ENCODE measurements at places on chromosomes 1 and 21.
A peak's percentile ranks its signal among the peaks of the same experiment; 100 is the strongest.

GRCh38 chr1:245748646-245749045 is 593.9 kb downstream of the KIF26B start:
- DNase-seq = no peak
- no peaks in the 10 kb centered on the region for H3K36me3 ChIP-seq
- H3K4me1 ChIP-seq = no peaks in the 10 kb centered on the region
- H3K4me3 ChIP-seq = no peak overlapping the region
- no peak overlapping the region for H3K27ac ChIP-seq
- no peaks in the 10 kb centered on the region for H3K27me3 ChIP-seq

- H3K4me3 ChIP-seq = no peak overlapping the region
- no peak overlapping the region for H3K27ac ChIP-seq
- 0 out of 2 replicates have a peak, but pooled peaks cover 4% of the 10 kb centered on the region for H3K36me3 ChIP-seq
- no peak for DNase-seq
- no peaks in the 10 kb centered on the region for H3K27me3 ChIP-seq
Observed at GRCh38 chr1:55168353-55168752, 46.8 kb downstream of the USP24 start.

DNA sequence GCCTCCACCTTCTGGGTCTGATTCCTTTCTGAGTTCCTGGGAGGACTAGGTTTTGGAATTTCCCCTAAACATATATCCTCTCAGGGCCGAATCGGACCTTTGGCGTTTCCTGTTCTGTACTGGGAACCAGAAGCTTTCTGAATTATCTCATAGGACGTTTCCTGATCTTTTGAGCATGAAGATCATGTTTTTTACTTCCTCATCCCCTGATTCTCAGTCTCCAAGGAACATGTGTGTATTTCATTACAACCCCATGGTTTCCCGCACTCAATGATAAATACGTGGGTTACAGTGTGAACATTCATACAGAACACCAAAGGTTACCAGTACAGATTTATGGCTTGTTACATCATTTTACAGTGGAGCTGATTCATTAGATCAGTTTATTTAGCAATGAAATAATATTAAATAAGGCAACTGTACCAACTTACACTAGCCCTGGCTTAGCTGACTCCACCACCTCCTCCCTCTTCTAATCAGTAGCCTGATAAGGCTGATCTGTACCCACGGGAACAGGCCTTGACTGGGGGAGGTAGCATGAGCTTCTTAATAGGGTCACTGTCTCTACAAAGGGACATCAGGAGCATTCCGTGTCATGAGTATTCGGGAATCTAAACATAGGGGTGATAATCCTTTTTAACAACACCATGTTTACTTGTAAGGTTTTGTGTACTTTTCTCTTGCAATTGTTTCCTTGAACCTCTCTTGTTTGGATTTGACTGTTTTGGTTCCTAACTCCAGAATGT is 57.8 kb upstream of the ERRFI1 start:
- peaks cover 42% of the 10 kb centered on the region for H3K27me3 ChIP-seq
- H3K4me1 ChIP-seq = no peaks in the 10 kb centered on the region
- H3K27ac ChIP-seq = no peak overlapping the region
- no peak overlapping the region for H3K4me3 ChIP-seq
- no peaks in the 10 kb centered on the region for H3K36me3 ChIP-seq

GRCh38 chr1:97508653-97509218 is 412.1 kb downstream of the DPYD start:
- H3K4me1 ChIP-seq = no peaks in the 10 kb centered on the region
- no peak overlapping the region for H3K4me3 ChIP-seq
- H3K36me3 ChIP-seq = no peaks in the 10 kb centered on the region
- no peak for DNase-seq

GRCh38 chr1:227778401-227778947 is 37.0 kb upstream of the PRSS38 start:
- H3K27ac ChIP-seq = no peak overlapping the region
- H3K27me3 ChIP-seq = no peaks in the 10 kb centered on the region
- H3K36me3 ChIP-seq = no peaks in the 10 kb centered on the region
- H3K4me1 ChIP-seq = no peaks in the 10 kb centered on the region
- H3K4me3 ChIP-seq = no peak overlapping the region
- no peak for DNase-seq

GRCh38 chr1:54610601-54611580 is 12.4 kb downstream of the FAM151A start:
- no peaks in the 10 kb centered on the region for H3K4me1 ChIP-seq
- H3K4me3 ChIP-seq = no peak overlapping the region
- no peaks in the 10 kb centered on the region for H3K36me3 ChIP-seq
- DNase-seq = no peak

DNA sequence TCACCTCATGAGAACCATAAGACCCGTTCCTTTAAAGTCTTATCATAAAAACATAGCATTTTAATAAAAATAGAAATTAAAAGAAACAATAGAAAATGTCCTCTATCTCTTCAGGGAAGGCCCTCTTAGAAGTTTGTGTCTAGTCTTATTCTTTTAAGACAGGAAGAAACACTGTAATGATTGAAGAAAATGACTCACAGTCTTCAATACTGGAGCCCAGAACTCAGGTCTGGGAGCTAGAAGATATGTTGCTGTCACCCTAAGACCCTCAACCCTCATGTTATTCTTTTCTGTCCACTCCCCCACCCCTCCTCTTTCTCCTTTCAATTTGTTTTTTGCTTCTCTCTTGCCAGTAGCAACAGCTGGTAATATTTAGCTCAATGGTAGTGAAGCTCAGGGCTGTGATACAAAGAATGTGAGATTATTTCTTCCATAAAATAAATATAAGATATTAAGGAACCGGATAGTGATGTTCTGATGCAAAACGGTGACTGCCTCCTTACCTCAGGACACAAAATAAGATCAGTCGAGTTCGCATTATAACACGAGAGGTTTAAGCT is 12.0 kb downstream of the DUSP10 start:
- no peak for DNase-seq
- H3K36me3 ChIP-seq = no peaks in the 10 kb centered on the region
- no peaks in the 10 kb centered on the region for H3K27me3 ChIP-seq
- H3K27ac ChIP-seq = no peak overlapping the region

GRCh38 chr1:227032396-227032795 is 92.3 kb downstream of the COQ8A start:
- H3K27me3 ChIP-seq = no peaks in the 10 kb centered on the region
- no peak overlapping the region for H3K4me3 ChIP-seq
- no peak for DNase-seq
- H3K27ac ChIP-seq = no peak overlapping the region
- H3K36me3 ChIP-seq = no peaks in the 10 kb centered on the region

- DNase-seq = no peak
- H3K27ac ChIP-seq = no peak within 1 kb of the TSS
- no peaks in the 10 kb centered on the region for H3K27me3 ChIP-seq
Observed at GRCh38 chr1:152663098-152663497, at the start of gene LCE2D. Gene LCE2D, plus strand, starts transcription at chr1:152663380. Its CDS starts 726 bp downstream, at chr1:152664106.

GRCh38 chr1:165852871-165853270 is 25.5 kb downstream of the UCK2 start:
- H3K4me1 ChIP-seq = peaks cover 32% of the 10 kb centered on the region
- H3K27me3 ChIP-seq = no peaks in the 10 kb centered on the region
- no peak overlapping the region for H3K4me3 ChIP-seq

DNA sequence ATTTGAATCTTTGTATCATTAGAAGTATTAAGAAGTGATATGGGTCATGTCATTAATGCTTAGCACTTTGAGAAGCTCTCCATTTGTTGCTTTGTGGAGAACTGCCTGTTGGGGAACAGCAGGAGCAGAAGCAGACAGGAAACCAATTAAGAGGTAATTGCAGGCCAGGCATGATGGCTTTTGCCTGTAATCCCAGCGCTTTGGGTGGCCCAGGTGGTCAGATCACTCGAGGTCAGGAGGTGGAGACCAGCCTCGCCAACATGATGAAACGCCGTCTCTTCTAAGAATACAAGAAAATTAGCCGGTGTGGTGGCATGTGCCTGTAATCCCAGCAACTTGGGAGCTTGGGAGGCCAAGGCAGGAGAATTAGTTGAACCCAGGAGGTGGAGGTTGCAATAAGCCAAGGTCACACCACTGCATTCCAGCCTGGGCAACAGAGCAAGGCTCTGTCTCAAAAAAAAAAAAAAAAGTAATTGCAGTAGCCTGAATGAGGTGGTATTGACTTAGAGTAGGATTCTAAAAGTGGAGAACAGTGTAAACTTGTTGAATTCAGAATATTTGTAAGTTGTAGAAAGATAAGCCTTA is 57.8 kb upstream of the FASLG start:
- H3K36me3 ChIP-seq = no peaks in the 10 kb centered on the region
- no peak for DNase-seq
- no peaks in the 10 kb centered on the region for H3K27me3 ChIP-seq
- no peak overlapping the region for H3K4me3 ChIP-seq

DNA sequence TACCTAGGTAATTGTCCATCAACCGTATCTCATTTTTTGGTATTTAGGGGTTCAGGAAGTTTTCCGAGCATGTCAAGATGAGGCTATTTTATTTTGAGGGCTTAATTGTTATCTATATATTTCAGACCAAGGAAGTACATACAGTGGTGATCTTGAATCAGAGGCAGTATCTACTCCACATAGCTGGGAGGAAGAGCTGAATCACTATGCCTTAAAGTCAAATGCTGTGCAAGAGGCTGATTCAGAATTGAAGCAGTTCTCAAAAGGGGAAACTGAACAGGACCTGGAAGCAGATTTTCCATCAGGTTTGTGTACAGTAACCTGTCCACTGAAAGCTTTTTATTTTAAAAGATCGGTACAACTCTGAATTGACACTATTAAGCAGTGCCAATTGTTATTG is 130.2 kb downstream of the ZMYM4 start:
- H3K27ac ChIP-seq = no peak overlapping the region
- H3K4me1 ChIP-seq = no peaks in the 10 kb centered on the region
- no peak overlapping the region for H3K4me3 ChIP-seq
- no peak for DNase-seq
- H3K27me3 ChIP-seq = no peaks in the 10 kb centered on the region

GRCh38 chr1:65495137-65495536 is 74.7 kb downstream of the LEPR start:
- no peaks in the 10 kb centered on the region for H3K36me3 ChIP-seq
- no peak overlapping the region for H3K27ac ChIP-seq
- H3K4me3 ChIP-seq = no peak overlapping the region
- H3K27me3 ChIP-seq = no peaks in the 10 kb centered on the region
- no peaks in the 10 kb centered on the region for H3K4me1 ChIP-seq

- peak; percentile 45 for DNase-seq
- H3K4me3 ChIP-seq = peak overlapping the region; percentile 95
- H3K27ac ChIP-seq = peak overlapping the region; percentile 86
- peaks cover 3% of the 10 kb centered on the region for H3K36me3 ChIP-seq
- peaks cover 11% of the 10 kb centered on the region for H3K4me1 ChIP-seq
Observed at GRCh38 chr1:53327182-53327913, 522 bp downstream of the LRP8 start.

DNA sequence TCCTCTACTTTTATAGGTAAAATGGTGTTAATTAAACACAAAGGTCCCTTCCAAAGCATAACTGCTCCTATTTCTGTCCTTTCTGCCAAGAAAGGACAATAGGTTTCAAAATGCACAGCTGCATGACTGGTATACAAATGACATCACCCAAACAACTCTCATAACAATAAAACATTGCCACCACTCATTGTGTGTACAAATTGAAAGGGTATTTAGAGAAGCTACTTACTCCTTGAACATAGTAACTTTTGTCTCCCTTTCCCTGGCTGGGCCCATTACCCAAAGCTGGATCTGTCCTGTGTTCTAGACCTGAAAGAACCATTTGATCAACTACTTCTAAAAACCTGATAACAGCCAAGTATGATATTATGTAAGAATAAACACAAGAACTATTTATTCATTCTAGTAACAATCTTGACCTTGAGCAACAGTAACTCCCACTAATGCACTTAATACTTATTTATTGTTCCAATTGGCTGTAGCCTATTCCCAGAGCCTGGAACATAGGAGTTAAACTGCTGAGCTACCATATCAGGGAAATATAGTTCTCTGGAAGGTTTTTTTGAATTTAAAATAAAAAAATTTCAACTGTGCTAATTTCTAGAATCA is 38.2 kb downstream of the TTLL7 start:
- DNase-seq = no peak
- no peaks in the 10 kb centered on the region for H3K27me3 ChIP-seq
- H3K36me3 ChIP-seq = no peaks in the 10 kb centered on the region
- H3K4me1 ChIP-seq = no peaks in the 10 kb centered on the region

GRCh38 chr1:150762552-150762951 is 3.0 kb downstream of the CTSS start:
- no peaks in the 10 kb centered on the region for H3K27me3 ChIP-seq
- H3K4me1 ChIP-seq = peaks cover 7% of the 10 kb centered on the region
- H3K36me3 ChIP-seq = no peaks in the 10 kb centered on the region
- DNase-seq = no peak

DNA sequence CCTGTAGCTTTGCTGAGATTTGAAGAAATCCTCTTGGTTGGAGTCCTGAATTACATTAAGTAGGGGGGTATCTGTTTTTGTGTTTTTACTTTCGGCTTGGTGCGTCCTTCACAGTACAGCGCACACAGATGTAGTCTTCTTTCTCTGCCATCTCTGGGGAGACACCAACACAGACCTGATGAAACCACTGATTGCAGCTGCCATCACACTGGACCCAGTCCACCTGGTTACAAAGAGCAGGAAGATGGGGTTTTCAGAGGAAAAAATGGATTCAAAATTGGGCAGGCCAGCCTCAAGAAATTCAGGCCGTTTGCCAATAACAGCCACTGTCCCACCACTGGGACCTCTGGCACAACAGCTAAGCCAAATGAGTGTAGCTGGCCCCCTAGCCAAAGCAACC is 18.7 kb upstream of the SYT2 start:
- H3K4me3 ChIP-seq = no peak overlapping the region
- no peaks in the 10 kb centered on the region for H3K27me3 ChIP-seq
- no peaks in the 10 kb centered on the region for H3K36me3 ChIP-seq
- no peak for DNase-seq

GRCh38 chr1:17177651-17178050 is 27.3 kb upstream of the PADI1 start:
- no peak for DNase-seq
- no peak overlapping the region for H3K27ac ChIP-seq
- H3K27me3 ChIP-seq = peaks cover 92% of the 10 kb centered on the region

Data from MM.1S (cell line).